ENCODE measurements at places on chromosomes 7 and 10. TPM values are rescaled to one million over a fixed set of nuclear protein-coding genes. Genes with fewer than 3 reads are reported as not detected.

The FAM25C gene
- total RNA-seq, result not detected

The LBX1 gene
- not detected for total RNA-seq

The EIF5AL1 gene
- 0.86 TPM for total RNA-seq

The DPP6 gene
- under 0.01 TPM for total RNA-seq

DNA sequence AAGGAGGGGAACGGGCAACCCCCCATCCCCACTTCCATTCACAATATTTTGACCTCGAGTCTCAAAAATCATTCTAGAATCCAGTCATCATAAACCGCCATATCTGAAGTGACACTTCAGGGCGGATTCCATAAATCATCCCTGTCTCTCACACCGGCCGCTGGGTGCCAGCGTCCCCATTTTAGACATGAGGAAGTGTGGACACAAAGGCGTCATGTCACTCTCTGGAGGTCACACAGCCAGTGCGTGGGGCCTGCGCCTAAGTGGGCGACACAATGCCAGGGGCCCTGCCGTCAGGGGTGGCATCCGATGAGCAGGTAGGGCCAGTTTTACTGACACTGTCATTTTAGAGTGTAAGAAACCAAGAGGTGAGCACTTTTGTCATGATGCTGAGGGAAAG is 19.5 kb downstream of the KCNH2 start:
- no peak for DNase-seq
